KG1 (cell line): ENCODE measurements at places on chromosomes 1 and 21.

DNA sequence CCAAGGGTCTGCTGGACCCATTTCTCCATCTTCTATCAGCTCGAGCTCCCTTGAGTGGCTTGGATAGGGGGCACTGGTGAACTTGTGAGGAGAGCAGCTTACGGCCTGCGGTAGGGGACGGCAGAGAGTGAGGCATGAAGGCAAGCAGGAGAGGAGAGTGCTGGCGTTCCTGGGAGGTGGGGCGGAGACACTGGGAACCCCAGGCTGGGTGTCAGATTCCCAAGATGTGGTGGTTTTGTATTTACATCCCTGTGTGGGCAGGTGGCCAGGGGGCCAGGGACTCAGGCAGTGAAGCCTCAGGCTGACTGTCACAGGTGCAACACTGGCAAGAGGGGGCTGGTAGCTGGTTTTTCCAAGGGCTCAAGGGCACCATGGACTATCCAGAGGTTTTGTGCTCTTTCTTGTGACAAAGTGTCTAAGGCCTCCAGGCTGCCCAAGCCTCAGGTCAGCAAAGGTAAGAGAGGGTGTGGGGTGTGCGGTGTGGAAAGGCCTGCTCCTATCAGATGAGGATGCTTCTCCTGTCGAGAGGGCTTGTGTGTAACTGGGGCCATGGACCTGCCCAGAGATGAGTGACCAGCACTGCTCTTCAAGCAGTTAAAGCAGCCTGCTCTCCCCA is 45.1 kb upstream of the ROR1 start:
- no peak for DNase-seq

DNA sequence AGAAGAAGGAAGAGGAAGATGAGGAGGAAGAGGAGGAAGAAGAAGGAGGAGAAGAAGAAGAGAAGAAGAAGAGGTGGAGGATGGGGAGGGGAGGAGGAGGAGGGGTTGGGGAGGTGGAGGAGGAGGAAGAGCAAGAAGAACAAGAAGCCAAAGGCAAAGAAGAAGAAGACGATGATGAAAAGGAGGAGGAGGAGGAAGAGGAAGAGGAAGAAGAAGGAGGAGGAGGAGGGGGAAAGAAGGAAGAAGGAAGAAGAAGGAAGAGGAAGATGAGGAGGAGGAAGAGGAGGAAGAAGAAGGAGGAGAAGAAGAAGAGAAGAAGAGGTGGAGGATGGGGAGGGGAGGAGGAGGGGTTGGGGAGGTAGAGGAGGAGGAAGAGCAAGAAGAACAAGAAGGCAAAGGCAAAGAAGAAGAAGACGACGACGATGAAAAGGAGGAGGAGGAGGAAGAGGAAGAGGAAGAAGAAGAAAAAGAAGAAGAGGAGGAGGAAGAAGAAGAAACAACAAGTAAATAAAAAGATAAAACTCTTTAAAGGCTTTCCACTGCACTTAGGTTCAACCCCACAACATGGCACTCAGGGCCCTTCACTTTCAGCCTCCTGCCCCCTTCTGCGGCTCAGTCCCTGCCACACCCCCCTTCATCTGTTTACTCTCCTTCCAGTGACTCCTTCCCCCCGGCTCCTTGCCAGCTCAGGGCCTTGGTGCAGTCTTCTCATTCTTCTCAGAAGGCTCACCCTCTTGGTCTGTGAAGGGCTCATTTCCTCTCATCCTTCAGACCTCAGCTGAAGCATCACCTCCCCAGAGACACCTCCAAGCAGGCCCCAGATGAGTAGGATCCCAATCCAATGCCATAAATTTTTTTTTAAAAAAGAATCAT is 114.0 kb downstream of the KCNN3 start:
- DNase-seq: no peak

GRCh38 chr1:158864595-158864994 is 33.4 kb downstream of the MNDA start:
- DNase-seq: no peak

- no peak for DNase-seq
These were observed 689.5 kb upstream of the NCAM2 start for GRCh38 chr21:20308586-20309315.

- DNase-seq: no peak
These were observed 118.1 kb downstream of the SYT2 start for GRCh38 chr1:202592146-202592545.

DNA sequence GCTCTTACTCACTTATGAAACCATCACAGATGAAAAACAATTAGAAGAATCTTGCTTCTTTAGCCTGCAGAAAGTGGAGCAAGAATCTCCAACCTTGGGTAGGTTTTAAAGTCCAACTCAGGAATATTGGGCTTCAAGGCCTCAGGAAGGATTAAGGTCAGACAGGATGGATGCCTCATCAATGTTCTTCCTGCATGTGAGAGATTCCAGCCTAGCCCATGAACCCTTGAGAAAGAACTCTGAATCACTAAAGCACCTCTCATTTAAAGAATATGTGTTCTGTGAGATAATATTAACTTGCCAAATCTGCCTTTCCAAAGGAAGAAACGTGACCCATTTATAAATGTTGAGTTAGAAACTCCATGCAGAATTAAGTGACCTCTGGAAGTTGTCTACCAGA is 345.2 kb upstream of the CAMK1G start:
- DNase-seq: no peak

GRCh38 chr1:8537991-8538390 is 220.1 kb downstream of the SLC45A1 start:
- DNase-seq: no peak

GRCh38 chr1:47409311-47410067 is 6.6 kb upstream of the FOXE3 start:
- DNase-seq: no peak

- DNase-seq: no peak
These were observed 101.6 kb upstream of the CACHD1 start for GRCh38 chr1:64368344-64368743.

- DNase-seq: no peak
These were observed 50.2 kb downstream of the SWT1 start for GRCh38 chr1:185207170-185207569.

GRCh38 chr1:84083307-84083706 is 60.8 kb upstream of the PRKACB start:
- no peak for DNase-seq

DNA sequence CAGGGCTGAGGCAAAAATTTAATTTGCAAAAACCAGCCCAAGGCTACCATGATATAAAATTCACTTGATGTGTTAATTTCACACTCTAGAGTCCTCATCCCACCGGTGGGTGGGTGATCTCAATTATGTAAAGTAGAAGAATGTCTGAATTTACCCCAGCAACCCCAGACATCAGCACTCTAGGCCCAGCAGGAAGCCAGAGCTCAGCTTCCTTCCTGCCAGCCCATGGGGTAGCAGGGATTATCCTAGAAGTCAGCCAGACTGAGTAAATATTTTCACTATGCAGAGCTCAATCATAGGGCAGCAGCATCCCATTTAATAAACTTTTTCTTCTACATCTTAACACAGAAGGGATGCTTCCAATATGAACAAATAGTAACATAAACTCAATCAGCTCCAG is 71.0 kb downstream of the SIPA1L2 start:
- DNase-seq: peak; percentile 13

- DNase-seq: no peak
These were observed 35.5 kb downstream of the MFSD2A start for GRCh38 chr1:39990428-39990827.

GRCh38 chr1:157240495-157241184 is 102.4 kb upstream of the ETV3 start:
- DNase-seq: no peak

GRCh38 chr1:3932156-3932919 is 32.3 kb upstream of the C1orf174 start:
- DNase-seq: no peak

- DNase-seq: no peak
These were observed 2.9 kb upstream of the MTF1 start for GRCh38 chr1:37862330-37862729.

- no peak for DNase-seq
These were observed 439.2 kb downstream of the PTBP2 start for GRCh38 chr1:97160818-97161217.

GRCh38 chr1:183871601-183872000 is 66.7 kb downstream of the RGL1 start:
- no peak for DNase-seq

DNA sequence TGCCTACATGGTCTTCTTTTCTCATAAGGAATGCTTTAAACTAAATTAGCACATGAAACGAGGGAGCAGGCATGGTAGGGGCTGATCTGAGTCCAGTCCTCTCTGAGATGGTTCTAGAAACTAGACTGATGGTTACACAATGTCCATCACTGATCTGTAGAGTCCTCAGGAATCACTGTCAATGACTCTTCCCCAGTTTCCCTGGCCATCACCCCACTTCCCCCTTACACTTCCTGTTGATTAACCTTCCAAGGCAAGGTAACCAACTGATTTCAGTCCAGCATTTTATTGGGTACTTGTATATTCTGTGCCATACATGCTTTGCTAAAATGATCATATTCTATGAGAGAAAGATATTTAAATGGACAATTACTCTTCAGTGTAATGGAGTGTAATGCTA is 100.6 kb upstream of the ARTN start:
- no peak for DNase-seq

DNA sequence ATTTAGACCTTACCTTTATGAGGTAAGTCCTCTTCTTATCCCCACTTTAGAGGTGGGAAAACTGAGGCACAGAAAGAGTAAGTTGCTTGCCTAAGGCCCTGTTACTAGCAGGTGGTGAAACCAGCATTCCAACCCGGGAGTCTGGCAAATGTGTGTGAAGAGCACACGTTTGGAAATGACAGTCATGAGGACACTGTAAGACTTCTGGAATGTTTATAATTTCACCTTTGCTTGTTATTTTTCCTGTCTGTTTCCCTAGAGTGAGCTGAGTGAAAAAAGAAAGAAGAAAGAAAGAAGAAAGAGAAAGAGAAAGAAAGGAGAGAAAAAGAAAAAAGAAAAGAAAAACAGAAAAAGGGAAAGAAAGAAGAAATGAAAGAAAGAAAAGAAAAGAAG is 21.2 kb upstream of the LGALS8 start:
- DNase-seq: no peak

GRCh38 chr1:185074307-185074706 is 28.9 kb downstream of the RNF2 start:
- no peak for DNase-seq

- no peak for DNase-seq
These were observed 132.9 kb upstream of the C1orf21 start for GRCh38 chr1:184253921-184254320.

GRCh38 chr1:53380296-53380695 is 52.4 kb upstream of the LRP8 start:
- no peak for DNase-seq

DNA sequence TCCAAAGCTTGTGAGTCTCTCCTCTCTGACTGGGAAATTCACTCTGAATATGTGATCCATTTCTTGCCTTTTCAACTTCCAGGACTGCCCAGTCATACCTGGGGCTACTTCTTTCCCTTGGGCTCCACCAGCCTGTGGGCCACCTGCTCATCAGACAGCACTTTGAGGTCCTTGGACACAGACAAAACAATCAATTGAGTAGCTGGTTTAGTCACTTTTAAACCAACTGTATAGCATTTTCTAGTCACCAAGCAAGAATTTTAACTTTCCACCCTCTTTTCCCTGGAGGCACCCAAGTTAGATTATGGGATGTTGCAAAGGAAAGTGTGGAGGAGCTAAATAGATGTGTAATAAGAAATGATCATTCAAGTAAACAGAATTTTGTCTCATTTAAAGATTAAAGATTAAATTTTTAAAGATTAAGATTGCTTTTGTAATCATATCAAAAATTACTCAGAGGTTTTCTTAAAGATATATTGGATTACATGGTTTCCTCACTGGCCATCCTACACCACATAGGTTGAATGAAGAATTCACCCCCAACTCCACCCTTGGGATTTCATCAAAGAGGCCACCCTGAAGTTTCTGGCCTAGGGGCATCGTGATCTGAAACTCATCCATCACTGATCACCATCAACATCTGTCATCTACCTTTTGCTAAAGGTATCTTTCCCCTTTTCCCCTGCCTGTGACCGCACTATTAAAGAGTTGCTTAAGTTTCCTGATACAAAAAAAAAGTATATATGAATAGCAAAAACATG is 219.2 kb upstream of the NR5A2 start:
- no peak for DNase-seq

DNA sequence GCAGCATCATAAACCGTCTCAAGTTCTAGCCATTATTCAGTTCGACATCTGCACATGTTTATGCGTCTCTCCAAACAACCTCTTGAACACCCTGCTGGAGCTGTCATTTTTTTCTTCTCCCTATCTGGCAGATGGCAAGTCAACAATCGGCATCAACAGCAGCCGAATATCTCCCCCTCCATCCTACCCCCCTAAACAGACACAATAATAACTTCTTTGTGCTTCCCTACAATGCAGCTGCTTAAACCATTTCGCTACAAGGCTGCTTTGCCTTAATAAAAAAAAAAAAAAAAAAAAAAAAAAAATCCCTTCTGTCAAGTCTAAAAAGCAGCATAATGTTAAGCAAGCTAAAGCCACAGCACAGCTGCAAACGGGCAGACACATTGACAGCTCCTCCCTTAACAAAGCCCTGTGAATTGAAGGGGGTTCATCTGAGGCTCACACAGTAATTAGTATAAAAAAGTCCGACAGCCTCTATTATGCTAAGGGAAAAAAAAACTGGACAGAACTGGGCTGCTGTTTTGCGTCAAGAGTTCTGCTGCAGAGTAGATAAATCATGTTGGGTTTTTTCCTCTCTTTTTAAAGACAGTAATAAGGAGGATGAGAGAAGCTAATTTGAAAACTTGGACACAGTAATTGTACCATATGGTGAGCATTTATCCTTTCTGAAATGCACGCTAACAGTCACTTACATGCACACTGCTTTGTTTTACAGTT is 136.4 kb downstream of the AKT3 start:
- no peak for DNase-seq

- no peak for DNase-seq
These were observed 29.8 kb downstream of the PKP1 start for GRCh38 chr1:201313086-201313485.

GRCh38 chr1:50419907-50420677 is 3.2 kb downstream of the DMRTA2 start:
- no peak for DNase-seq

GRCh38 chr1:204495078-204495753 is 611 bp upstream of the PIK3C2B start:
- no peak for DNase-seq

DNA sequence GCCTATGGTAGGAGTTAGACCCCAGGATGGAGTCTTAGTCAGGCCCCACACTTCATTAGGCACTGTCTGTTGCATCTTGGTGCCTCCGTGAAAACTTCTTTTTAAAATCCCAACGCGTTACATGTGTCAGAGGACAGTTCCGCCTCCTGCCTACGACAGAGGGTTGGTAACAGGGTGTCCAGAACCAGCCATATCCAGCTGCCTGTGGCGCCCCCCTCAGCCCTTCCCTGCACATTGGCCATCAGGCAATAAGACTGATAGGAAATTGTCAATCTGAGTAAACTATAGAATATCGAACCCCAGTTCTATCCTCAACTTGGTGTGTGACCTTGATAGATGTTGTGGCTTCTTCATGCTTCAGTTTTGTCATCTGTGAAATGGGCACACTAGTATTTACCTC is 108.6 kb upstream of the CSF3R start:
- no peak for DNase-seq
